IPS-NIHi11 (cell line): ENCODE measurements at places on chromosomes 1 and 21.

GRCh38 chr21:35658242-35658641 is 402.1 kb downstream of the SETD4 start:
- no peak for DNase-seq

GRCh38 chr1:218847089-218847768 is 326.4 kb upstream of the LYPLAL1 start:
- DNase-seq, result no peak

DNA sequence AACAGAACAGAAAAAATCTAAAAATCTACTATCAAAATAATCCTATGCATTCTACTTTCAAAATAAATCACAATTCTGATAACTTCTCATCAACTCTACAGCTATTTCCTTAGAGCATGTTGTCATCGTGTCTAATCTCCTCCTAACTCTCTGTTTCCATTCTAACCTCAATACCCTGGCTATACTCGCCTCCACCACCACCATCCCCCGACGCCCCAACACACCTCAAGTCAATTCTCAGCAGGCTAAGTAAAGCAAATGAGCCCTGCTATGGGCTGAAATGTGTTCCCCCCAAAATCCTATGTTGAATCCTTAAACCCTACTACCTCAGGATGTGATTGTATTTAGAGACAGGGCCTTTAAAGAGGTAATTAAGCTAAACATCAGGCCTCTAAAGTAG is 34.6 kb downstream of the NRDC start:
- peak; percentile 33 for DNase-seq

GRCh38 chr21:17688912-17689874 is 76.5 kb upstream of the BTG3 start:
- DNase-seq, result no peak

GRCh38 chr1:8059161-8059622 is 33.1 kb upstream of the ERRFI1 start:
- DNase-seq, result no peak

DNA sequence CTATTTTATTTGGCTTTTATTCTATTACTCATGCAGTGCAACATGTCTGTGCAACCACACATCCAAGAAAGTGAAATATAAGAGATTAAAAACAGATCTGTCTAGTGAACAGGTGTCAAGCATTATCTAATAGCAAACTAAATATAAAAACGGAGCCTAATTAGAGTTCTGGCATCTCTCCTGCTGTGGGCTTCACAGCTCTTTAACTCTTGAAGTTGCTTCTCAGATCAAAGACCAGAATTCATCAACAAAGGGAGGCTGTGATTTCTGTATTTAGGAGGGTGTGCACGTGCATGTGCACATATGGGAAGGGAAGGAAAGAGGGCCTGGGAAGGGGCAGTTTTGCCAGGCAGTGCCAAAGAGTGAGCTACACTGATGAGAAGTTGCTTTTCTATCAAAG is 81.0 kb downstream of the MIS18A start:
- no peak for DNase-seq
